ENCODE measurements at places on chromosomes 4 and X. TPM values are rescaled to one million over a fixed set of nuclear protein-coding genes. Genes with fewer than 3 reads are reported as not detected.

- no peak for DNase-seq
- no peaks in the 10 kb centered on the region for H3K27me3 ChIP-seq
- H3K4me3 ChIP-seq = no peak overlapping the region
- no peaks in the 10 kb centered on the region for H3K36me3 ChIP-seq
- H3K27ac ChIP-seq = no peak overlapping the region
Observed at GRCh38 chrX:44012484-44013096, 39.4 kb upstream of the NDP start.

GPM6B gene
- total RNA-seq = 523 TPM

SHROOM3 gene
- 21.4 TPM for total RNA-seq

DNA sequence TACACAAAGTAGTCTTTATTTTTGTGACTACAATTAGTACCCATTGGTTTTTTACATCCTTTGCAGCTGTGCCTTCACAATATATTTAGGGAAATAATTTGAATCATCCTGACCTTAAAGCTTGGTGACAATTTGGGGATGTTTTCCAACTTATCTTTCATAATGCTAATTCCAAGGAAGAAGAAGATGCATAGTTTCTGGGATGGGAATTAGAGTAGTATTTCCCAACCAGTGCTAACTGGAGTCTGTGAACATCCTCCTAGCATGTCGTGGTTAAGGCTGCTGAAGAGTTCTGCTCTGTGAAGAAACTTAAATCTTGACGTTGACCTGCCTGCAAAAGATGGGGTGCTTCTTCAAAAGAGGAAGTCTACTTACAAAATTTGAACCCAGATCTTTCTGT lies 173.5 kb downstream of the ANK2 start:
- no peak overlapping the region for H3K27ac ChIP-seq
- H3K36me3 ChIP-seq = no peaks in the 10 kb centered on the region

GC gene
- not detected for total RNA-seq

GRCh38 chr4:139603576-139604410 lies 47.8 kb upstream of the SETD7 start:
- no peaks in the 10 kb centered on the region for H3K27me3 ChIP-seq
- no peak overlapping the region for H3K4me3 ChIP-seq
- no peak overlapping the region for H3K27ac ChIP-seq
- no peaks in the 10 kb centered on the region for H3K4me1 ChIP-seq
- no peaks in the 10 kb centered on the region for H3K36me3 ChIP-seq
